Activated CD4-positive, alpha-beta T cell treated with anti-CD3 and anti-CD28 coated beads, Interleukin-2, amount 10 ng/mL, durations not matched to agents 24 days and 14 days (primary cell): ENCODE measurements at places on chromosomes 1 and 21. TPM values are rescaled to one million over a fixed set of nuclear protein-coding genes. Genes with fewer than 3 reads are reported as not detected.

GRCh38 chr1:180247061-180247460 is 17.0 kb downstream of the LHX4 start:
- DNase-seq, result no peak

The INSRR gene
- total RNA-seq, result 0.68 and 0.71 TPM in 2 replicates

- DNase-seq, result no peak
These were observed 127.9 kb downstream of the GLUL start for GRCh38 chr1:182263706-182264105.

The PDZK1 gene
- 0.16 TPM in 1 of 2 replicates, not detected in the other for total RNA-seq

DNA sequence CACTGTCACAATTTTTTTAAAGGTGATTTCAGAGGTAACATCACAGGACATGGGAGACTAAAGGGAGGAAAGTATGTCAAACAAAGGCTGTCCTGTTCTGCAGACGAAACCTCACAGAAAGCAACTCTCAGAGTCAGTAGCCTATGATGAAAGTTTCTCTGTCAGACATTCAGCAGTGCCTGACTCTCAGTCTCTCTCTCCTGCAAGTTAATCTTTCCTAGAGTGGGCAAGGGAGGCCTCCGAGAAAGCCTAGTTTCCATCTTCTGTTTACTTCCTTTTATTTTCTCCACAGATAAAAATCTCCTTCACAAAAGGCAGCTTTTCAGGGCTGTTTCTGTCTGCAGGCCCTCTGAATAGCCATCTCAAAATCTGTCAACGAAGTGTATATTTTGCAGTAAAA is 24.9 kb upstream of the FMO2 start:
- DNase-seq, result no peak

GRCh38 chr1:116743535-116743934 is 10.7 kb upstream of the CD2 start:
- no peak for DNase-seq

- DNase-seq, result no peak
These were observed 84.3 kb upstream of the L1TD1 start for GRCh38 chr1:62110198-62110817.

DNA sequence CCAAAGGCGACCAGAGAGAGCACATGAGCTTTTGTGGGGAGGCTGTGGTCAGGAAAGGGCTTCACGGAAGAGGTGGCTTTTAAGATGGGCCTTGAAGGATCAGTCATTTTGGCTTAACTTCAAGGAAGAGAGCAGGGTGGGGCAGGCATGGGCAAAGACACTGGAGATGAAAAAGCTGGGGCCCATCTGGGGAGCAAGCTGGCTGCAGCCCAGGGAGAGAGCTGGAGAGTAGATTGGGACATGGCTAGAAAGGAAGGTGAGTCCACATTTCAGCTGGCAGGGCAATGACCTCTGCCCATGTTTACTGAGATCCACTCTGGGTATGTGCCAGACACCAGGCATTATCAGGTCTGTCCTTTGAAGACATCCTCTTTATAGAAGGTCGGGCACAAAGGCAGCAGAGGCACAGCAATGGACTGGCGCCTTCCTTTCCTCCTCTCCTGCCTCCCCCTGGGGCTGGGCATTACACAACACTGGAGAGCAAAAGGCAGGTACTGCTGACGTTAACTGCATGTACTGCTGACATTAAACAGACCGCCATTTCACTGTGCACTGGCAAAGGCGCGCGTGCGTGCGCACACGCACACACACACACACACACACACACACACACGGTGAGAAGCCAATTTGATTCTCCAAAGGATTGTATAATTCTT is 2.2 kb upstream of the UBXN10 start:
- DNase-seq, result no peak

- no peak for DNase-seq
These were observed 28.6 kb downstream of the KIF26B start for GRCh38 chr1:245183429-245183828.

DNA sequence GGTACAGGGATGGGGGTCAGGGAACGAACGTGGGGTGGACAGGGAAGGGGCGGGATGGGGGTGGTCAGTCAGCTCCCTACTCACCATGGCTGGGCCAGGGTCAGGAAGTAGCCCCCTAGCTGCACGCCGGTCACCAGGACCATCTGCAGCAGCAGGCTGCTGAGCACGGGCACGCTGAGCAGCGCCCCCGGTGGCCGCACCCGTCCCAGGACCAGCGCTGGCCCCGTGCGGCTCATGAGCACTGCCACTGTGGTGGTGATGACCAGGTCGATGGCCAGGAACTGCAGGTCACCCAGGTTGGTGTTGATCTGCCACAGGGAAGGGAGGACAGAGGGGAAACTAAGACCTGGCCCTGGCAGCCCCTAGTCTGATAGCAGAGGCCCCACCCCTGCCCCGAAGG is 6.5 kb upstream of the MFAP2 start:
- DNase-seq, result no peak

- no peak for DNase-seq
These were observed 29.0 kb upstream of the SARS1 start for GRCh38 chr1:109184687-109185086.

The ANGPTL1 gene
- total RNA-seq, result not detected in 2 replicates

DNA sequence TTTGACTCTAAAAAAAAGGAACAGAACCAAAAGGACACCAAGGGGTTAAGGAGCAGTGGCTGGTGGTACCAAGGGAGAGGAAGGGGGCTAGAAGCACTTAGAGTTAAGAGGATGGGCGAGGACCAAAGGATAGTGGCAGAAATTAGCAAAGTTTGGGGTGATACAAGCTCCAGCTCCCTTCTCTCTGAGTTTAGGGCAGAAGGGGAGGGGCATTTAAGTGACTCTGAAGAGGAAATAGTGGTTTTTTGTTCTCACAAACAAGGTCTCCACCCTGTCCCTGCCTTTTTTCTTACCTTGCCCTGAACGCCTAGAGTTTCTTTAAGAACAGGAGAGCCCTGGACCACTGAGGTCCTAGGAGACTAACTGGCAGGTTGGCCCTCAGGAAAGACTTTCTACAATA is 3.3 kb downstream of the CDC42SE1 start:
- DNase-seq, result peak; percentile 87

The ILDR2 gene
- total RNA-seq, result 10.3 and 12.5 TPM in 2 replicates

The AJAP1 gene
- not detected in 2 replicates for total RNA-seq

DNA sequence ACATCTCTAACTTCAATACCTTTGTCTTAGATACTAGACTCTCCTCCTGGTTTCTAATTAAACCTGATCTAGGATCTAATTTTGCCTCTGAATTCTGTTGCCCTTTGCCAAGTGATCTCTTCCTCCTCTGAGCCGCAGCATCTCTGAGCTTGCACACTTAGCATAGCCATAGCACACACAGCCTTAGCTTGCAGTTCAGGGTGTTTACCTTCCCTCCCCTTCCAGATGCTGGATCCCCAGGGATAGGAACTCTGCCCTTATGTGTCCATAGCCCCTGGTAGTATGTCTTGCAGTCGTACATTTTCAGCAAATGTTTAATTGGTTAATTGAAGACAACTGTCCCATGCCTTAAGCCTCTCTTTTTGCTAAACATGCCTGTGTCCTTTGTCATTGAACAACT is 30.3 kb downstream of the SELL start:
- DNase-seq, result no peak

- DNase-seq, result no peak
These were observed 151.6 kb upstream of the CAMK1G start for GRCh38 chr1:209431813-209432442.

DNA sequence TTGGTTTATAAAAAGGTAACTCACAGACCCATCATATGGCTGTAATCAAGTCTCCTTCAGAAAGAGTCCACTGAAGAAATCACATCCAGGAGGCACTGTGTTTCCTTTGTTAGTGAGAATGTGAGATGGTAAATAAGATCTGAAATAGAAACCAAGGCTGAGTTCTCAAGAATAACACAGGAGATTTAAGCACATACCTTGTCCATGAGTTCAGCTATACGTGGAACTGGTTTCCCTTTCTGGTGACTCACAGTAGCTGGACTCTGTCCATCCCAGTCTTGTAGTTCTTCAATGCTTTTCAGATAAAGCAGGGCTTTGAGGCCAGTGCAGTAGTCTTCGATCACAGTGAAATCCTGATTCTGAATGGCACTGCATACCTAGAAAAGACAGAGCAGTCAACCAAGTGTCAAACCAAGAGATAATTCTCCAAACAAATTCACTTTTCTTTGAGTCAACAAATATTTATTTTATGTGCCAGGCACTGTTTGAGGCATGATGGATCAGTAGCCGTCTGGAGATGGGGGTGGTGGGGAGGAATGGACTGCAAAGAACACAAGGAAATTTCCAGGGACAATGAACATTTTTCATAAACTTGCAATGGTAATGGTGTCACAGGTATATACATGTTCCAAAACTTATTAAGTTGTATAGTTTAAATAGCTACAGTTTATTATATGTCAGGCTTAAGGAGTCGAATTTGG is 471.4 kb downstream of the PTBP2 start:
- no peak for DNase-seq

DNA sequence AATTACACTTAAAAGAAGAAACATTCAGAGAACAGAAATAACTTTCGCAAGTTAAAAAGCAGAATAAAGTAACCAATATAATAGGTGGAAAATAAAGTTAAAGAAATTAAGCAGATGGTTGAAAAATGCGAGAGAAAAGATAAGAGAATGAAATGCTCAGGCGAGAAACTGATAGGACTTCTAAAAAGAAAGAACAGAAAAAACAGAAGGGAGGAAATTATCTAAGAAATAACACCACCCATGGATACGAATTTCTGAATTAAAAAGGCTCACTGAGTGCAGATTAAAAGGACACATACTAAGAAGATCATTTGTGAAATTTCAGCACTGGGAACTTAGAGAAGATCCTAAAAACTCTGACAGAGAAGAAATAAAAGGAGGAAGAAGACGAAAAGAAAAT is 92.0 kb downstream of the HLX start:
- DNase-seq, result no peak
